ENCODE measurements at places on chromosomes 6 and 20. TPM values are rescaled to one million over a fixed set of nuclear protein-coding genes. Genes with fewer than 3 reads are reported as not detected.

Gene PACRG
- total RNA-seq: not detected

Gene NRSN1
- 0.64 TPM for total RNA-seq

Gene HSPA12B
- total RNA-seq: 1.5 TPM

Gene PLCB4
- total RNA-seq: 39.4 TPM

Gene SLC13A3
- 0.25 TPM for total RNA-seq

Gene MDFI
- total RNA-seq: 1.9 TPM

Gene HLA-DRB1
- 22.5 TPM for total RNA-seq

Gene FAM83B
- 36.6 TPM for total RNA-seq

Gene MAK
- total RNA-seq: not detected

DNA sequence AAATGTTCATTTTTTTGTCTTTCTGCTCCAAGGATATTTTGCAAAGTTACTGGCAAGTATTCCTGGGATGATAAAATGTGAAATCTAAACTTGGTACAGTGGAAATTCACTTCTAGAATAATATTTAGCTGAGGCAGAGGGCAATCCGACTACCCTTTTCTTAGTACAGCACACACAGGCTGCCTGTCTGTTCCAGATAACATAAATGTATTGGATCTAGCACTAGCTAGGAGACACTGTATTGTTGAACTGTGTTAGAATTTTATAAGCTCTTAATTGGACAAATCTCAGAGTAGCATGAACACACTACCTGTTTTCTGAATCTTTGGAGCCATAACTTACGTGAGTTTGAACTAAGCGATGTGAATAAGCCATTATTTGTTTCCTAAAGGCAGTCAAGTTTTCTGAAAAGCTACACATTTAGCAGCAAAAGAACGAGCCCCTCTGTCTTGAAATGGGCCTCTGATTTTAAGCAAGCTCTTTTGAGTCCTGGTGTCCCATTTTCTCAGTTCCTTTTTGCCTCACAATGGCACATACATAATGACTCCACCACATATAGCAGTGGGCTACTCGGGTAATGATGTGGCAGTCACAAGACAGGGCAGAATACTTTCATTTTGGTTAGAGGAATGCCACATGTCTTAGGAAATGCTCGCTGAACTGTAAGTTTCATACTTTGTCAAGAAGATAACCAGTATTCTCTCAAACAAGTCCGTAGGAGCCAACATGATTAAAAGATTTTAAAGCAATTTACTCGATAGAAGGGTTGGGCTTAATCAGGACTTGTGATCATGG is 116.5 kb upstream of the ESR1 start:
- no peak for DNase-seq

DNA sequence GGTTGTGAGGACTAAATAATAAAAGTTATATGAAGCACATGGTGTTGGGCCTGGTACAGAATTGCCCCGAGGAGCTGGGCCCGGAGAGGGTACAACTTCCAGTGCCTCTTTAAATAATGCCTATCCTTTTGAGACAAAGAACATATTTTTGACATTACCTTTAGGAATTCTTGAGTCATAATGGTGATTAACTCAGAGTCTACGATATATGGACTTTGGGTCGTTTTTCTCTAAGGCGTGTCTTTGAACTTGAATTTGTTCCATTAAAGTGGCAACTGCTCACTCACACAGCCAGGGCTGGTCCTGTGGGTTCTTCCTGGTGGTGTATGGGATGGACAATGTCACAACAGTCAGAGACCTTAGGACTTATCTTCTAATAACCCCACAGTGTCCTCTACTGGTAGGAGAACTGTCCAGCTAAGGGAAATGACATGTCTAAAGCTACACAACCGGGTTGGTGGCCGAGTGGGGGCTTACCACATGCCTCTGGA is 106.5 kb downstream of the CDC5L start:
- no peak for DNase-seq

- DNase-seq: no peak
Measured at GRCh38 chr6:49205526-49205925, 257.5 kb downstream of the MMUT start.

DNA sequence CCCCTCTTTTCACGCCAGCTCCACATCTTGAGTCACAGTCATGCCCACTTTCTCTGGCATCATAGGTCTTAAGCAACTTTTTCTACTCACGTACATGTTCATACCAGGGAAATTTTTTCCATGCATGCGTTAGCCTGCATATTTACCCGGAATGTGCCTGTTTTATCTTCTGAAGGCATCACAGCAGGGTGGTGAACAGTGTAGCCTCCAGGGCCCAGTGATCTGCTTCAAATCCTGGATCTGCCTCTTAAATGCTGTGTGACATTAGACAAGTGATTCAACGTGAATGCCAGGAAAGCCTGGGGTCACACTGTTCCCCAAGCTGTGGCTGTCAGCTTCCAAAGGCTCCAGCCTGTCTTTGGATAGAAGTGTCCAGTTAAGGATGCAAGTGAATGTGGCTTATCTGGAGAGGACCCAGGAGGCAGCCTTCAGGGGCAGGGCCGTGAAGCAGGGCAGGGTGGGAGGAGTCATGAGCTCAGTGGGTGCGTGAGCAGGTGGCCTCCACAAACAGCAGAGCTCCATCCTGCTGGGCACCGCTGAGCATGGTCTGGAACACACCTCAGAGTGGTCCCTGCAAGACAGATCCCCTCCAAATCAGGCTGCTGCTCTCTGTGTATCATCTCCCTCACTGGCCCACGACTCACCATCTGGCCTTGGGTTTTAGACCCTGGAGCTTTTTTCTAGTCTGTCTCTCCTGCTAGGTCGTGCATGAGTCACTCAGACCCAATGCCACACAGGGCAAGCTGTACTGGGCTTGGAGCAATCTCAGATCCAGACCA is 30.4 kb upstream of the CD93 start:
- DNase-seq: no peak

GRCh38 chr6:123363912-123364311 is 272.8 kb downstream of the TRDN start:
- no peak for DNase-seq

- DNase-seq: no peak
Measured at GRCh38 chr6:34143884-34144580, 1.9 kb downstream of the GRM4 start.

DNA sequence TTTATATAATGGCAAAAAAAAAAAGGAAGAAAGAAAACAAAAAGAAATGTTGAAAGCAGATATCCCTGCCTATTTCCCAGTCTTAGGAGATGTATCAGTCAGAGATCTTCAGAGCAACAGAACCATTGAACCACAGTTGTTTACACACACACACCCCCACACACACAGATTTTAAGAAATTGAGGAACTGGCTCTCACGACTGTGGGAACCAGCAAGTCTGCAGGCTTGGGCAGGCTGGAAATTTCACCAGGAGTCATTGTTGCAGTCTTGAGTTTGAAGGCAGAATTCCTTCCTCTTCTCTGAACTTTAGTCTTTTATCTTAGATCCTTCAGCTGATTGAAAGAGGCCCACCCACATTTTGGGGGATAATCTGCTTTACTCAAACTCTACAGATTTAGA is 380.9 kb downstream of the CDKAL1 start:
- no peak for DNase-seq

DNA sequence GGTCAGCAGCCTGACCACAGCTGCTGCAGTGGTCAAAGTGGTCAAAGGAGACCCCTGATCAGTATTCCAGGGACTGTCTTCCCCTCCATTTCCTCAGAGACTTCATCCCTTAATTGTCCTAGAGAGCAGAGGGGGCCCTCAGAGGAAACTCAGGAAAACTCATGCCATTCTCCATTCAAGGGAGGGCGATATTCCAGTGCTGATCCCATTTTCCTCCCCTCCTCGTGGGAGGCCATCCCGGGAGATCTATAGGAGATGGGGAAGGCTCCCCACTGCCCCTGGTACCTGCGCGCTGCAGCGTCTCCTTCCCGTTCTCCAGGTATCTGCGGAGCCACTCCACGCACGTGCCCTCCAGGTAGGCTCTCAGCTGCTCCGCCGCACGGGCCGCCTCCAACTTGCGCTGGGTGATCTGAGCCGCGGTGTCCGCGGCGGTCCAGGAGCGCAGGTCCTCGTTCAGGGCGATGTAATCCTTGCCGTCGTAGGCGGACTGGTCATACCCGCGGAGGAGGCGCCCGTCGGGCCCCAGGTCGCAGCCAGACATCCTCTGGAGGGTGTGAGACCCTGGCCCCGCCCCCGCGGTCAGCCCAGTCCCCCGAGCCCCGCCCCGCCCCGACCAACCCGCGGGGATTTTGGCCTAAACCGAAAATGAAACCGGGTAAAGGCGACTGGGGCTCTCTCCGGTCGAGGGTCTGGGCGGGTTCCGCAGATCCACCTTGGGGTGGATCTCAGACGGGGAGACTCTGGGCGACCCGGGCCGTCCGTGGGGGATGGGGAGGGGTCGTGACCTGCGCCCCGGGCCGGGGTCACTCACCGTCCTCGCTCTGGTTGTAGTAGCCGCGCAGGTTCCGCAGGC is 878 bp downstream of the HLA-C start:
- DNase-seq: peak; percentile 75

- no peak for DNase-seq
Measured at GRCh38 chr6:68559716-68560115, 75.4 kb upstream of the ADGRB3 start.

DNA sequence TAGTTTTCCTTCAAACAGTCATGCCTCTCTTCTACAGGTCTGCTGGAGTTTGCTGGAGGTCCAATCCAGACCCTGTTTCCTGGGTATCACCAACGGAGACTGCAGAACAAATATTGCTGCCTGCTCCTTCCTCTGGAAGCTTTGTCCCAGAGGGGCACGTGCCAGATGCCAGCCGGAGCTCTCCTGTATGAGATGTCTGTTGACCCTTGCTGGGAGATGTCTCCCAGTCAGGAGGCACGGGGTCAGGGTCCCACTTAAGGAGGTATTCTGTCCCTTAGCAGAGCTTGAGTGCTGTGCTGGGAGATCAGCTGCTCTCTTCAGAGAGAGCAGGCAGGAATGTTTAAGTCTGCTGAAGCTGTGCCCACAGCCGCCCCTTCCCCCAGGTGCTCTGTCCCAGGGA is 666.9 kb downstream of the FRK start:
- no peak for DNase-seq

DNA sequence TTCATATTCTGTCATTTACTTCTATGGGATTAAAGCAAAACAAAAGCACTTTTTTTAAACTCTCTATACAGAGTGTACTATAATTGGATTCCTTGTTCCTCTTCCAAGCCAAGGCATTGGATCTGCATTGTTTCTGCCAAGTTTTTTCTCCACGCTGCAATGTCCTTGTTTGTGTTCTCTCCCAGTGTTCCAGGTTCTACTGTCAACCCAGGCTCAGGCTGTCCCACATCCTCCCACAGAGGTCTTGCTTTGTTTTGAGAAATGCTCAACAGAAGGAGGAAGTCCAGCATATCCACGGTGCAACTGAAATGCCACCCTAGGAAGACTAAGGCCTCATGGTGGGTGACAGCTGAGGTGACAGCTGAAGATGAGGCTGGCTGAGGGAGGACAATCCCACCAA is 287.1 kb upstream of the PRDM1 start:
- DNase-seq: no peak

DNA sequence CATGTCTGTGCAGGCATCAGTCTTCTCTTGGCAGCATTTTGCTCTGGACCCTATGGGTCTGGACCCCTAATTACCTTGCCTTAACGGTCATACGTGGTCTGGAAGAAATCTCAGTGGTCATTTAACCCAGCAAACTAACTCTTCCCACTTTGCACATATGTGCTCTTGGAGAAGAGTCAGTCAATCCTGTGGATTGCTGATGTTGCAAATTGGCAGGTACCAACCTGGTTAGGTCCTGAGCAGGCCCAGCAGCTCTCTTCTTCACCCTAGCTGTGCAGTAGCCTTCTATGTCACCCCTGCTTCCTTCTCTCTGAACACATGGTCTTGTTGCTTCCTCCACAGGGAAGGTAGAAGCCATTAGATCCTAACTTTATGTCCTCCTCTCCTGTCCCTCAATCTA is 1.6 kb downstream of the CEP43 start:
- DNase-seq: no peak
